A549 treated with GW870086 at 1 μM for 4 hours (cell line): ENCODE measurements at places on chromosomes 5 and 9. TPM values are rescaled to one million over a fixed set of nuclear protein-coding genes. Genes with fewer than 3 reads are reported as not detected.

The CD14 gene
- total RNA-seq = 3.0 to 4.8 TPM (median 4.6 TPM) in 5 replicates

The PCDH1 gene
- 2.9 to 6.0 TPM (median 5.7 TPM) in 5 replicates for total RNA-seq

The FCHO2 gene
- 8.9 to 15.1 TPM (median 14.2 TPM) in 5 replicates for total RNA-seq

The DMRT3 gene
- not detected in 5 replicates for total RNA-seq

The LECT2 gene
- not detected in 5 replicates for total RNA-seq

The UBTD2 gene
- 12.1 to 16.1 TPM (median 15.2 TPM) in 5 replicates for total RNA-seq

The PROB1 gene
- total RNA-seq = 0.17 to 0.31 TPM (median 0.25 TPM) in 5 replicates

The FAM174A gene
- total RNA-seq = 13.9 to 15.9 TPM (median 14.5 TPM) in 5 replicates

The SLC36A1 gene
- 8.4 to 10.2 TPM (median 9.0 TPM) in 5 replicates for total RNA-seq
